ENCODE measurements at places on chromosomes 13 and 19. TPM values are rescaled to one million over a fixed set of nuclear protein-coding genes. Genes with fewer than 3 reads are reported as not detected.

DNA sequence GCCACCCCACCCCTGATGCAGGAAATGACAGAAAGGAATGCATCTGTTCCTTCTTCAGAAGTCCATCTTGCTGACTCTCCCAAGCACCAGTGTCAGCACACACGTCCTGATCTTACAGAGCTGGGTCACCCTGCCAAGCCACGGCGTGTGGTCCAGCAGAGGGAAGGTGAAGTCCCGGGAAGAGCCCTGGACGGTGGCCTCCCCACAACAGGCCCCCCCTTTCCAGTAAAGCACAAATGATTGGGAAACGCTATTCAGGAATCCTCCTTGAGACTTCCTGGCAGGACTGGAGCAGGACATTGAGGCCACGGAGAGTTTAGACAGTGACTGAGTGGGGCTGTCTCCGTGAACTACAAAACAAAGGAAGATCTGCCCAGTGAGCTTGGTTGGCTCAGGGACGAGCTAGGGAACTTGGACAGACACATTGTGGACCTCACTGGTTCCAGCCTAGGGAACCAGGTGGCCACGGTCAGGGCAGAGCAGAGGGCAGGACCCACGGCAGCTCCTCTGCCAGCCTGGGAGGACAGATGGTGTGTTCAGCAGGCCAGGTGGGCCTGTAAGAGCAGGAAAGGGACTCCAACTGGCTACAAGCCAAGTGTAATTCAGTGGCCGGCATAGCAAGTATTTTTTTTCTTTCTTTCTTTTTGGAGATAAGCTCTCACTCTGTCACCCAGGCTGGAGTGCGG, 41.7 kb downstream of the ELL start:
- no peak overlapping the region for H3K4me3 ChIP-seq
- no peak for DNase-seq
- H3K27me3 ChIP-seq, result no peaks in the 10 kb centered on the region
- no peaks in the 10 kb centered on the region for H3K36me3 ChIP-seq
- peak overlapping the region; percentile 93 for H3K27ac ChIP-seq
- H3K4me1 ChIP-seq, result peaks cover 14% of the 10 kb centered on the region

DNA sequence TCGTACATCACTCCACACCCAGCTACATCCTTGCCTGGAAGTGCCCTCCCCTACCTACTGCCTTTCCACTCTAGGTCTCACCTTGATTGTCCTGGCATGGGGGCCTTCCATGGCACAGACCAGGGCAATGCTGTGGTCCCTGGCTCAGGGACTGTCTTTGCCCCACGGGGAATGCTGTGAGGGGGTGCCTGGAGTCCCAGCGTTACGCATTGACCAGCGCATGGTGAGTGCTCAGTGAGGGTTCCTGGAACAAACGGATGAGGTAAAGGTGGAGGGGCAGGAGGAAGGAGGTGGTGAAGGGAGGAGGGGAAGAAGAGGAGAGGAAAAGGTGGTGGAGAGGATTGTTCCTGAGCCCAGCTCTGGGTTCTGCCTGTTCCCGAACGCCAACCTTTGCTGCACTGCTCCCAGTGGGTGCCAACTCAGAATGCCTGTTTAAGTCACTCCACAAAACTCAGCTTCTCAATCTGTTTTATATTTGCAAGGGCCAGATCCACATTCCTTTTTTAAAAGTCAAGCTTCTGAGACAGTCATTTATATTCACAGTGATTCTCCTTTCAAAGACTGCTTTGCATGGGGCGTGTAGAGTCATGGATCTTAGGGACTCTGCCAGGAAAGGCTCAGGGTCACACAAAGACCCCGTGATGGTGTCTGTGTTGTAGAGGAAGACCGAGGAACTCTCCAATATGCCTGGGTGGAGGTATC, 40.8 kb downstream of the CHST8 start:
- no peak overlapping the region for H3K4me3 ChIP-seq
- no peaks in the 10 kb centered on the region for H3K27me3 ChIP-seq
- H3K36me3 ChIP-seq, result no peaks in the 10 kb centered on the region
- H3K4me1 ChIP-seq, result no peaks in the 10 kb centered on the region

DNA sequence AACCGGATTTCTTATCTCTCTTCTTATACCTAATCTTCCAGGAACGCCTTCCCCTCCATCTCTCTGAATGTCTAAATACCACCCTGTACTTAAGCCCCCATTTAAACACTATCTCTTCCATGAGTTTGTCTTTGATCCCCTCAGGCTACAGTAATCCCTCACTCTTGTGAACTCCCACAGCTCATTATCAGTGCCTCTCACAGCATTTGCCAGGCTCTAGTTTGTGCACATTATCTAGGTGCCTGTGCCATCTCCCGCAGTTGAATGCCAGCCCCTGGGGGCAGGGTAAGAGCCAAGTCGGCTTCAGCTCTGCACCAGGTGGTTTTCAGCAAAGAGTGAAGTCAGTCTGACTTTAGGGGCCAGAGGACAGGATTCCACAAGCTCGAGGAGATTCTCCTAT, 71.4 kb downstream of the FREM2 start:
- no peak for DNase-seq
- H3K27me3 ChIP-seq, result no peaks in the 10 kb centered on the region
- no peaks in the 10 kb centered on the region for H3K4me1 ChIP-seq
- no peak overlapping the region for H3K4me3 ChIP-seq

Gene FDX2
- 5.8 TPM for total RNA-seq

Gene FCGBP
- 1.5 TPM for total RNA-seq

Gene NOP53
- total RNA-seq, result 38.3 TPM

GRCh38 chr19:53311044-53311443, 22.5 kb upstream of the ZNF845 start:
- H3K36me3 ChIP-seq, result no peaks in the 10 kb centered on the region
- H3K27ac ChIP-seq, result no peak overlapping the region
- peaks cover 3% of the 10 kb centered on the region for H3K27me3 ChIP-seq
- H3K4me3 ChIP-seq, result no peak overlapping the region

GRCh38 chr13:99813336-99814095, 158.1 kb downstream of the ZIC5 start:
- no peaks in the 10 kb centered on the region for H3K27me3 ChIP-seq
- H3K4me3 ChIP-seq, result no peak overlapping the region
- peaks cover 14% of the 10 kb centered on the region for H3K4me1 ChIP-seq
- no peaks in the 10 kb centered on the region for H3K36me3 ChIP-seq
- no peak overlapping the region for H3K27ac ChIP-seq
